CD4-positive, alpha-beta memory T cell (primary cell): ENCODE measurements at places on chromosomes 1 and 21.

GRCh38 chr1:197919346-197920066, 2.3 kb downstream of the LHX9 start:
- DNase-seq: no peak

DNA sequence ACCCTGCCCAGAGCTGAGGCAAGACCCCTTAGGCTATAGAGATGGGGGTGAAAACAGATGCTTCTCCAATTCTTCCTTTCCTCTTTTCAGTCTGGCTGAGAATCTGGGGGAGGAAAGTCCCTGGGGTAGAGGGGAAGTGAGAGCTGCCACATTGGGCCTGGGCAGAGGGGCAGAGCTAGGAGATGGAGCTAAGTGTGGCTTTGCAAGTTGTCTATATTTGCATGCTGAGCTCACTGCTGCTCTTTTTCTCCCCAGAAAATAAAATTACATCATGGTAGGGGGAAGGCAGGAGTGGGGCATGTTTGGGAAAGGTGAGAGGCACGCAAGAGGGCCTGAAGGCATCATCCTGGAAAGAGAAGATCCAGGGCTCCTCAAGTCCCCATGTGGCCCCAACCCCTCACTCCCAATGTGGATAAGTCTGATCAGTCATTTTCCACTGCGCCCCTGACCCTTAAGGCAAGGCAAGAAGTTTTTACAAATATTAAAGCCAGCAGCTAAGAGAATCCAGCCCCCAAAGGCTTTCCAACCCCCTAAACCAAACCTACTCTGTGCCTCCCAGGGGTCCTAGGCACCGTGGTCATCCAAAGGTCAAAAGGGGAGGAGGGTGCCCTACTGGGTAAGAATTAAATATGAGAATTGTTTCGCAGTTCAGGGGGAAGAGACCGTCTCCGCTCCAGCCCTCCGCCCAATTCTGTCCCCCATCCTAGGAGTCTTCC, 500 bp upstream of the PEA15 start:
- DNase-seq: no peak

GRCh38 chr1:19505693-19506457, 20.5 kb upstream of the CAPZB start:
- DNase-seq: no peak

GRCh38 chr1:238099871-238100270, 209.1 kb upstream of the ZP4 start:
- no peak for DNase-seq

DNA sequence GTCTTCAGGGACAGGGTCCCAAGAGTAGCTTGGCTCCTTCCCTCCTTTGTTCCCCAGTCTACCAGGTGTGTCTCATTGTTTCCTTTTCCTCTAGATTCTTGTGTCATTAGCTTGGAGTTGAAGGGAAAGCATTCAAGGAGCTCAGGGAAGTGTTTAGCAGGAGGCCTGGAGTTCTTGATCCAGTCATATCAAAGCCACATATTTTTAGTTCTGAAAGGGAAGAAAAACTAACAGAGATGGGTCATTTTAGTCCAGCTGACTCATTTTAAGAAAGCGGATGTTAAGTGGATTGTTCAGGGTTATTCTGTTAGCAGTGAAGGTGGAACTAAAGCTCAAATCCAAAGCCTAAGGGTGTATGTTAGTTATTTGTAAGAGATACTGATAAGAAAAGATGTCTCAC, 721 bp downstream of the C1orf54 start:
- DNase-seq: no peak

- no peak for DNase-seq
Observed at GRCh38 chr1:226575739-226576378, 27.3 kb downstream of the STUM start.
